Stimulated activated CD8-positive, alpha-beta memory T cell treated with anti-CD3 and anti-CD28 coated beads, Interleukin-12 subunit alpha, Interleukin-12 subunit beta, amount 100 ng/mL, for 4 hours (primary cell): ENCODE measurements at places on chromosomes 7 and 10.

- no peak for DNase-seq
Observed at GRCh38 chr7:41786944-41787343, 84.1 kb upstream of the INHBA start.

- DNase-seq = no peak
Observed at GRCh38 chr7:152527610-152528032, 91.8 kb upstream of the KMT2C start.

DNA sequence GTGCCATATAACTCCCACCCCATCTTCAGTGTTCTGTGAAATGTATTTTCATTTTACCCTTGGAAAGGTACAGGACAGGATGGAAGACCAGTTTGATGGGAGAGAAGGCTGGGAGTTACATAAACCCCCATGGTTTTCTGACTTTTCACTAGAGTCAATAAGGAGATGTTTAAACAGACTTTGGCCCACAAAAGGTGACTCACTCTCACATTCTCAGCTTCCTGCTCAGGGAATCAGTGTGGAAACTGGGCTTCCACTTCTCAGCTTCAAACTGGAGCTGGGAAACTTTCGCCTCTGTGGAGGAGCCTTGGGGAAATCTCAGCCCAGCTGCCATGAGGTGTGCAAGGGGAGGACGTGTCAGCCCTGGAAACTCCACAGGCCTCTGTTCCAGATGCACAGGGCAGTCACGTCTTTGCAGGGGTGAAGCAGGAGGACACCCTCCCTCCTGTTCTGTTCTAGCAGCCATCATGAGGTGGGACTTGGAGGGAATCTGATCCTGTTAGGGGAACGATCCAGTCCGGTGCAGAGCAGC lies 560.5 kb upstream of the GALNT17 start:
- no peak for DNase-seq

DNA sequence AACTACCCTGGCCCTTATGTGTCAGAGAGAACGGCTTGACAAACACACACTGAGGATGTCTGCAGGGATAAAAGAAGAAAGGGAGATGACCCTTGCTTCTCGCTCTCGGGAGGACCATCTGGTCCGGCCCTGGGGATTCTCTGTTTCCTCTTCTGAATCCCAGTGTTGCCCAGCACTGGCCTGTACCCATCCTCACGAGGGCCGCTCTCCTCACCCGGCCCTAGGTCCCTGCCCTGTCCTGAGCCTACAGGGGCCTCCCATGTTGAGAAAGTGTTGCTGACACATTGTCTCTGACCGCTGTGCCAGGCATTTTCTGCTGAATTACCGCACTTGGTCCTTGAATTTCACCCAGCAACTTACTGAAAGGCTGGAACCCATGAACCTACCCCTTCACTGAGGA lies 171.9 kb upstream of the LANCL2 start:
- DNase-seq = no peak

DNA sequence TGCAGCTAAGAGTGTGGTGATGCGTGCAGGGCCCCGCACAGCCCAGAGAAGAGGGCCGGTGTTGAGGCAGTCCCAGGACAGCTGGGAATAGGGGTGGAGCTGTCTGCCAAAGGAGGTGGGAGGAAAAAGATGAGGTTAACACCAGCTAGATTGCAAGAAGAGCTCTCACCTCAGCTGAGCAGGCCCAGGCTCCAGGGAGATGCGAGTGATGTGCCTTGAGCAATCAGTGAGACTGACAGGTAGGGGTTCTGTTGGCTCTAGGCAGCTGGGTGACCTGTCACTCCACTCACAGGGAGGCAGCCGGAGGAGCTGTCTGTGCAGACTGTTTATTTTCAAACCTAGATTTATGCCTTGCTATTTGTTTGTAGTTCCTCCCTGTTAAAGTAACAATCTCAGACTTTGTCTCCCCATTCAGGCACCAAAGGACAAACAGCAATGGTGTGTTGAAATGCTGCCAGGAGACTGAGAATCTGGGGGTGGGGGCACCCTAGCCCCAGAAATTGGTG lies 205.1 kb upstream of the CXCL12 start:
- no peak for DNase-seq

- DNase-seq = no peak
Observed at GRCh38 chr10:77648472-77648871, 10.9 kb upstream of the KCNMA1 start.

DNA sequence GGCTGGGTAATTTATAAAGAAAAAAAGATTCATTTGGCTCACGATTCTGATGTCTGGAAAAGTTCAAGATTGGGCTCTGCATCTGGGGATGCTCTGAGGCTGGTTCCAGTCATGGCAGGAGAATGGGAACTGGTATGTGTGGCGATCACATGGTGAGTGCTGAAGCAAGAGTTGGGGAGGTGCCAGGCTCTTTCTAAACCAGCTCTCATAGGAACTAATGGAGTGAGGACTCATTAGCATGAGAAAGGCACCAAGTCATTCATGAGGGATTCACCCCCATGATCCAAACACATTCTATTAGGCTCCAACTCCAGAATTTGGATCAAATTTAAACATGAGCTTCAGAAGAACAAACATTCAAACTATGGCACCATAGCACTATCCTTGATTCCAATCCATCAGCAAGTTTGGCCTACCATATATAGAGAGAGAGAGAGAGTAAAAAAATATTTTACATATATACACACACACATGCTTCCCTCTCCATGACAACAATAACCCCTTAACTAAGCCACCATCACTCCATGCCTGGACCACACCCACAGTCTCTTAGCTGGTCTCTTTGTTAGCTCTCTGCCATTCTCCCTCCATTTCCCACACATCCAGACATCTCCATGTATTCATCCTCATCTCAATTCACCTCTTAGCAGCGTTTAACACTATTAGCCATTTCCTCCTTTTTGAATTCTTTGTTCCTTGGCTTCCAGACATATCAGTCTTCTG lies 57.9 kb downstream of the NPY start:
- no peak for DNase-seq

- no peak for DNase-seq
Observed at GRCh38 chr7:143892527-143893300, 9.3 kb downstream of the TCAF1 start.

GRCh38 chr7:29412912-29413311 lies 150.7 kb upstream of the PRR15 start:
- no peak for DNase-seq

DNA sequence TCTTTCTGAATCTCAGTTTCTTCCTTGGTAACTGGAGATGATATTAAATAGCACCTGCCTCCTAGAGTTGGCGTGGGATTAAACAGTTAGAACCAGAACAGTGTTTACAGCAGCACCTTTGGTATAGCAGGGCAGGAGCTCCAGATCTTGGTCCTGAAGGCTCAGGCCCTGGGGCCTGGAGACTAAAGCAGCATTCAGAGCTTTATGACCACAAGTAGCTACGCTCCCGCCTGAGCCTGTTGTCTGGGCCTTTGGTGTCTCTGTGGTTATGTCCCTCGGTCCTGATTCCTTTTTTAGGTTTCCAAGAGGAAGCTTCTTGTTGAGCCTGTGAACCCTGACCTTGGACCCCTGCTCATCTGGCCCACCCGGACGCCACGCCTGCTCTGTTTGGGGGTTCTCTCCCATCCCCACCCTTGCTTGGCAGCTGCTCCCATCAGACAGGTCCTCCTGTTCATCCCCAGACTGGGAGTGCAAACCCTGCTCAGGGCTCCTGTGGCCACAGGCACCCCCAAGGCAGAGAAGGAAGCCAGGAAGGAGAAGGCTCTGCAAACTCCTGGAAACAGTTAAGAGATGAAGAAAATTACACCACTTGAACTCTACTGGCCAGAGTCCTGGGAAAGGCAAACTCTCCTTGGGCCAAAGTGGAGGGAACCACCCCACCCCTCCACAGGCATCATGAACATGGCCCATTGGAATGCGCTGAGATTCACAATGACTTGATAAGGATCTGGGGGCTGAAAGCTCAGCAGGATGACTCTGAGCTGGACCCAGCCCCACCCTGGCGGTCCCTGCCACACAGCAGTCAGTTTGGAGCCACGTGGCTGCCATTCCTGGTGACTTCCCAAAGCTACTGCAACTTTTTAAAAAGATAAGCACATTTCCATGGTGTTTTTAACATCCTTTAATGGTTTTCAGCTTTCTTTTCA lies 50.1 kb upstream of the TMEM72 start:
- no peak for DNase-seq

GRCh38 chr10:43155741-43156140 lies 17.5 kb downstream of the CSGALNACT2 start:
- DNase-seq = no peak

DNA sequence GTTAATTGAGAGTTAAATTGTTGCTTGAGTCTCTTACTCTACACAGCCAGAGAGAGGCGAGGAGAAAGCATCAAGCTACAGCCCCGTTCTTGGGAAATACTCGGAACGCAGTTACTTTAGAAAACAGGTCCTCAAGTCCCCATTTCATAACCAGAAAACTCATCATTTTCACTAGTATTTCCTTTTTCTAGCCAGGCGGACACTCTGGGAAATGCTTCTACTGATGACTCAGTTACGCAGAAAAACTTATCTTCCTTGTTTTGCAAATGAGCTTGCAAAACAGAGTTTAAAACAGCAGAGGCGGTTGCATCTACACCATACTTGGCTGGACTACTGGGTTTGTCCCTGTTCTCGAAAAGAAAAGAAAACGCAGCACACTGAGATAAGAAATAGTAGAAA lies 111.4 kb upstream of the FGFR2 start:
- DNase-seq = no peak

DNA sequence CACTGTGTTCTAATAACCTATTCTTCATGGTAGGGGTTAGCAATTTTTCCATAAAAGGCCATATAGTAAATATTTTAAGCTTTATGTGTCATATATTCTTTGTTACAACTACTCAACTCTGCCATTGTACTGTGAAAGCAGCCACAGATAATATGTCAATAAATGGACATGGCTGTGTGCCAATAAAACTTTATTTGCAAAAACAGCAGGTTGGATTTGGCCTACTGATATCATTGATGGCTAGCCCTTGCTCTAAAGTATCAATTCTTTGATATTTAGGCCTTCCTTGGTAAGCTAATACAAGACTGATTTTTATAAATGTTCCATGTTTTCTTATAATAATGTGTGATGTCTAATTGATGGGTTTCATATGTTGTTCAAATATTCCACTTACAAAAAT lies 77.2 kb upstream of the OPALIN start:
- DNase-seq = no peak

- DNase-seq = no peak
Observed at GRCh38 chr10:82210331-82210730, 335.3 kb downstream of the NRG3 start.

DNA sequence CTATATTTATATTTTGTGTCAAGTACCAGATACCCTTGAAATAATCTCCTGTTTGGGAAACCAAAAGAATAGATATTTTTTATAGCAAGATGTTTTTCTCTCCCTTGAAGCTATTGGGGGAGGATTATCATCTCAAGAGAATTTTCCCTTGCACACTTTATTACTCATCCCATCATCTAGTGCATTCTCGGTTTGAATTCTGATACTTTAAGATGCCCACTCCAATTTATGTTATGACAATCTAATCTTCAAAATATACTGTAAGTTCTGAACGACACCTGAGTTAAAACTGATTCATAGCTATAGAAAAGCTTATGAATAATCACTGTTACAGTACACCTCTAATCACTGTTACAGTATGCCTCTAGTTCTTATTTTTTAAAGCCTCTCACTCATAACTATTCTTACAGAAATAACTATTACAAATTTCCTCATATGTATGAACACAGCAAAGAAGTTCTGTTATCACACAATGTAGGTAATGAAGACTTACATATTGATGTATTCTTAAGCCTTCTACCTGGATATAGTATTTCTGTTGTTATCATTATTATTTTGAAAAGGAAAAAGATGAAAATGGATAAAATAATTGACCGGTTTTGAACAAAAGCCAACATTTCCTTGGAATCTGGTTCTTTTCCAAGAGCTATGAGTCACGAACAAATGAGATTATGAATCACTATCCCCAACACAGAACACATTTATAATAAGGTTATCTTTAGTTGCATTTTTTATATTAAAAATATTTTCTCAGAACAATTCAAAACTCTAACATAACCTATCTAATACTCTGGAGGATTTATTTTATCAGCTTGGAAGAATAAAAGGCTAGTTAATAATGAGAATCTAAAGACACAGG lies 72.3 kb upstream of the FAM13C start:
- DNase-seq = no peak

GRCh38 chr7:8465338-8465737 lies 31.9 kb downstream of the NXPH1 start:
- no peak for DNase-seq

DNA sequence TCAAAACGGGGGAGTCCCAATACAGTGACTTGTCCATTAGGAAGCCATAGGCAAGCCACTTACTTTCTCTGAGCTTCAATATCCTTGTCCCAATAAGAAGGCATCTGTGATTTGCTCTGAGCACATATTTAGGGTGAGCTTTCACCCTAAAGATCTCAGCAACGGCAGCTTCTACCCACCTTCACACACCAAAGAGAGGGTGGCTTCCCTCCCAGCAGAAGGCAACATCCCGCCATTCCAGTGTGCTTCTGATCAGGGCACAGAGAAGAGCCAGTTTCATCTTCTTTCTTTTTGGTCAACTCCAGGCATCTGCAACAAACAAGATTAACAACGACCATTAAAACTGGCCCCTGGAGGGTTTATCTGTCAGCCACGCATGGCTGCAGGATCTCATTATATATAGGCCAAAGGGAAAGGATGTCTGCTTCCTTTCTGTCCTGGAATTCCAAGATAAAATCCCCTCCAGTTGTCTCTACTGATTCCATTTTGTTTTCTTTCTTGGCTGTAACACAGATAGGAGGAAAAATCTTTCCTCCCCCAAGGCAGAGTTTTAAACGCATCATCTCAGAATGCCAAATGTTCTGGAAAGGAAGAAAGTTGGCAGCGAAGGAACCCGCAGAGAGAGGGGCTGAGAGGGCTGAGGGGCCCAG lies 491 bp upstream of the SH2D4B start:
- no peak for DNase-seq

- DNase-seq = no peak
Observed at GRCh38 chr10:35486297-35486990, 118.7 kb upstream of the GJD4 start.

DNA sequence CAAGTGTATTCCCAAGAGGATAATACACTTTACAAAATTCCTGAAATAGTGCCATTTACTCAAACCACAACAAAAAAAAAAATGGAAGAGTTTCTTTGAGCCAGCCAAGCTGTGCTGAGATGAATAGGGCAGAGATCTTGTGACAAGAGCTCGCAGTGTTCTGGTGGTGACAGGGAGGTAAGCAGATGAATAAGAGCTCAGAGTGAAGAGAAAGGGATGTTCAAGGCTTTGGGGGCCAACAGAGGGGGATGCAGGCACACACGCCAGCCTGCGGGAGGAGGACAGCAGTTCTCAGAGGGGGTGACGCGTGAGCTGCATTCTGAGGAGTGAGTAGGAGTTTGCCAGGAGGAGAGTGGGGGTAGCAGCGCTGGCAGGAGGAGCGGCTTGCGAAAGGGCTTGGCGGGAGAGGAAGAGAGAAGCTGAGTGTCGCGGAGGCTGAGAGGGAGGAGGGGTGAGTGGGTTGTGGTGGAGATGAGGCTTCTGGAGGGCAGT lies 194.4 kb upstream of the IMMP2L start:
- no peak for DNase-seq

GRCh38 chr10:25504306-25504705 lies 329.5 kb downstream of the GPR158 start:
- no peak for DNase-seq
